ENCODE measurements at places on chromosomes 4 and X. TPM values are rescaled to one million over a fixed set of nuclear protein-coding genes. Genes with fewer than 3 reads are reported as not detected.

- DNase-seq: no peak
Observed at GRCh38 chr4:57119054-57119651, 9.0 kb upstream of the IGFBP7 start.

DNA sequence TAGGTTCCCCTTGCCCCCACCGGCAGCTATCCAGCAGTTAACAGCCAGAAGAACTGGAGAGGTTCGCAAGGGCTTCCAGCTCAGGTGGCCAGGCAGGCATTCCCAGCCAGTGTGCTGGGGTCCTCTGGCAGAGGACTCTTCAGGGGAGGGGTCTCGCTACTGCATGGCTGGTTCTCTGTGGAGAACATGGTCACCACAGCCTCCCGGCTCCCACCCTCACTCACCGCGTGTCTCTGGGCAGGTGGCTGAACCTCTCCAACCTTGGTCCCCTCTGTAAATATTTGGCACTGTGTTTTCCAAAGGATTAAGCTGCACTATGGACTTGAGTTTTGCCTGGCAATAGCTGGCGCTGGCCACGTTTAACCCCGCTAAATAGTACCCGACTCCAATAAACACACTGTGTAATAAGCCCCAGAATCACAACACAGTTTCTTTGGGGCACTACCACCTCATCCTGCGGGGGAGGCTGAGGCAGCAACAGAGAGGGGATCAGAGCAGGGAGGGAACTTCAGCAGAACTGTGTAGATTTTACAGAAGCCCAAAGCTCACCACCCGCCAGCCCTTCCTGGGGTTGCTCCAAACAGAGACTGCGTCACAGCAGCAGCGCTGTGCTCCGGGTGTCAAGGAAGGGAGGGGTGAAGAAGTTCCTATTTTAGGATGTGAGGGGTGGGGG, 15.2 kb downstream of the BCOR start:
- peak; percentile 70 for DNase-seq

DNA sequence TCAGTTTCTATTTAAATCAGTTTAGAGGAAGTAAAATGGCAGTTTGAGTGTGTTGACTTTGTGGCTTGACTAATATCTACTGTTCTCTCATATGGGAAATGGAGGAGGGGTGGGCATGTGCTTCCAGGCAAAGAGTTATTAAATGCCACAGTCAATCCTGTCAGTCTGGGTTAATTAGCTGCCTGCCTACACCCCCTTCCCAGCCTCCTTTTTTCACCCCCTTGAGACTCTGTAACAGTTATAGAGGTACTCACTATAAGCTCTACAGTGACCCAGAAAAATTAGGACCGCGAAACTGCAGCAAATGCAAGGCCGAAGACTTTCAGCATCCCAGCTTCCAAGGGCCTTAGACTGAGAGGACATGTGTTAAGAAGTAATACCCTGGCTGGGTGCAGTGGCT, 165.2 kb downstream of the CORIN start:
- no peak for DNase-seq

DNA sequence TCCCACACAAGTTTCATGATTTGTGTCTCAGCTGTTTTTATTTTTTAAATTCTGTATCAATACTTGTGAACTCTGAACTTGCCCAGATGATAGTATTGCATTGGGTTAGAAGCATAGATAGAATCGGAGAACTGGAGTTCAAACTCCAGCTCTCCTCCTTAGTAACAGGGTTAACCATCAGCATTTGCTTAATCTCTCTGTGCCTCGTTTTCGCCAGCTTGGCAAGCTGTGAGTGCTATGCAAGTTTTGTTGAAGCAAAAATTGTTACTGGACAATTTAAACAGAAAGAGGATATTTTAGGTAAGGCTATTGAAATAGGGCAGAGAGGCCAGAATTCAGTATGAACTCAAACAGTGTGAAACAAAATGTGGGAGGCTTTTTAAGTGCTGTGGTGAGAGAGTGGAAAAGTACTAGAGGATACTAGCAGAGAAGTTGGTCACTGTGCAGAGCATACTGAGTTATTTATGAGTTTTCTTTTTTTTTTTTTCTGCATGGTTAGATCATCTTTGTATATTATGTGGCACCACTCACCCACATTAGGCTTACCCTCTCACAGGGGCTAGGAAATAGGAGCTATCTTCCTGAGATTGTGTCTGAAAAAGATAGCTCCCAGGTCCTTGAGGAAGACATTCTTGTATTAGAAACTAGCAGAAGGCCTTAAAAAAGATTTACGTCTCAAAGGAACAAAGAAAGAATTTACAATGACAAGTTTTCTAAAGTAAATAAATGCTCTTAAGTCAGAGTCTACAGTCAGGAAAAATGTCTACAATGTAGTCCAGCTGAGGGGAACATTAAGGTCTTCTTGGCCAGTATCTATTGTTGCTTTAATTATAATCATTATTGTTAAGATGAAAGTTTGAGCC, 1126.6 kb downstream of the FAT4 start:
- DNase-seq: no peak

- DNase-seq: no peak
Observed at GRCh38 chrX:108090491-108091263, 665 bp downstream of the PSMD10 start.

DNA sequence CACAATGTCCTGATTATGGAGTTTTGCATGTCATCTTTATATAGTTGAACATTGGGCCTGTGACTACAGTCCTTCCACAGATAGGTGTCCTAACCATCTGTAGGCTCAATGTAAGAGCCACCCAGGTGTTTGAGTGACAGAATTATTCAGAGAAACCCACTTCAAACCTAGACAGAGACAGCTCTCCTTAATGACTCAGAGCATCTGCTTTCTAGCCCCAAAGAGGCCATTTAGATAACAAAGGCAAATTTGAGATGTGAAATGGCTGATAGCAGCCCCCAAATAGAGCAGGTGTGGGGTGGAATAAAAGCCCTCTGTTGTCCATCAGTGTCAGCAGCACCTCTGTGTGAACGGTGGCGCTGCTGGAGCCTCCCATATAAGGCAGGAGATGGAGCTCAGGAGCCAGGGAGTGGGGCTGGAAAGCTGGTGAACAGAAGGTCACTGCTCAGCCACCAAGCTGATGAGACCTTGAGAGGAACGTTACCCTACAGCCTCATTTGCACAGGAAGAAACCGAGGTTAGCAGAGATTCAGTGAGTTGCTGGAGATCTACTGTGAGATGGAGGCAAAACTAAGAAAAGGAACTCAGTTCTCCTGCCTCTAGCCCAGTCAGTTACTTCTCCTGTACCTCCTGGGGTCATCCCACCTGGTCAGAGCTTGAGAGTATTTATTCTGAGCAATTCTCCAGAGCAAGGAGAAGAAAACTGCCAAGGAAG, 153.3 kb upstream of the LNX1 start:
- no peak for DNase-seq

GRCh38 chrX:38857736-38858523, 56.7 kb downstream of the MID1IP1 start:
- no peak for DNase-seq

DNA sequence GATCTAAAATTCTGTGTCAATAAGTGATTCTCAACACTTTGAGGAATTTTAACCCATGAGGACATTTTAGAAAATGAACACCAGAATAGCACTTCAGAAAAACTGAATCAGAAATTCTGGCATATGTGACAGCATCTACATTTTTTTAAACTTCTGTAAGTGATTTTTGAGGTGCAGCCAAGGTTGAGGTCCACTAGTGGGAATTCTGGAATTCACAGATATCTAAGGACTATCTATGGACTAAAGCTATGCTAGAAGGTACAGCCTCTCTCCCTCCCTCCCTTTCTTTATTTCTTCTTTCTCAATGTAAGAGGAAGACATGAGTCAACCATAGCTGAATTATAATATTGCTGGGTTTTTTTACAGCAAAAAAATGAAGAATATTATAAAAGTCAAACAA, 508.2 kb upstream of the ATOH1 start:
- DNase-seq: no peak

- DNase-seq: no peak
Observed at GRCh38 chrX:9765737-9766097, at the start of gene GPR143. TSS of gene GPR143 (minus strand) at chrX:9765847. CDS start at chrX:9765817, 30 bp downstream.

HMGB3 gene
- 33.0 TPM for total RNA-seq

Data from left lobe of liver (tissue), 2 donors.